Neural progenitor cell (in vitro differentiated cells): ENCODE measurements at places on chromosomes 1 and 21. TPM values are rescaled to one million over a fixed set of nuclear protein-coding genes. Genes with fewer than 3 reads are reported as not detected.

Gene FALEC
- total RNA-seq: 0.96 TPM in 1 of 2 replicates, not detected in the other

Gene KRTAP21-2
- not detected in 2 replicates for total RNA-seq

Gene TIE1
- 0.21 and 0.25 TPM in 2 replicates for total RNA-seq

Gene RNU1-1
- total RNA-seq: under 0.01 TPM in 2 replicates

DNA sequence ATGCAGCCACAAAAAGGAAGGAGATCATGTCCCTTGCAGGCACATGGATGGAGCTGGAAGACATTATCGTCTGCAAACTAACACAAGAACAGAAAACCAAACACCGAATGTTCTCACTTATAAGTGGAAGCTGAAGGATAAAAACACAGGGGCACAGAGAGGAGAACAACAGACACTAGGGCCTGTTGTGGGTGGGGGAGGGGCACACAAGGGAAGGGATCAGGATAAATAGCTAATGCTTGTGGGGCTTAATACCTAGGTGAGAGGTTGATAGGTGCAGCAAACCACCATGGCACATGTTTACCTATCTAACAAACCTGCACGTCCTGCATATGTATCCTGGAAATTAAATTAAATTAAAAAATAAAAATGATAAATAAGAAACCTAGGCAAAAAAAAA, 969.9 kb downstream of the TTLL7 start:
- no peak overlapping the region for H3K4me3 ChIP-seq
- peak; percentile 30 for DNase-seq
- H3K27ac ChIP-seq: no peak overlapping the region
- no peaks in the 10 kb centered on the region for H3K36me3 ChIP-seq

DNA sequence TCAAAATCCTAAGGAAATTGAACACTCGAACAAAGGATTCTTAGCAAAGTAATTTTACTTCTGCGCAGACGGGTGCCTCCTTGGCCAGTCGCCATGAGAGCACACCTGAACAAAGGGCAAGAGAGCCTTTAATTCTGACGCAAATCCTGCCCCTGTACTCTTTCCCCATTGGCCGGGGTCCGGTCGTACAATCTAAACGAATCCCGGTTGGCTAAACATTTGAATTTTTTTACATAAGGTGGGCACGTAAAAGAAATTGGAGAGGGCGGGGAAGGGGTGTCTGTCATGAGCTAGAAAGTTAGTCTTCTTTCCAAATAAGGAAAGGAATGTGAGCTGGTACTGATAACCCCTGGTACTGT, 8.2 kb upstream of the IL22RA1 start:
- H3K4me1 ChIP-seq: peaks cover 24% of the 10 kb centered on the region
- peak; percentile 92 for DNase-seq
- H3K4me3 ChIP-seq: peak overlapping the region; percentile 50

DNA sequence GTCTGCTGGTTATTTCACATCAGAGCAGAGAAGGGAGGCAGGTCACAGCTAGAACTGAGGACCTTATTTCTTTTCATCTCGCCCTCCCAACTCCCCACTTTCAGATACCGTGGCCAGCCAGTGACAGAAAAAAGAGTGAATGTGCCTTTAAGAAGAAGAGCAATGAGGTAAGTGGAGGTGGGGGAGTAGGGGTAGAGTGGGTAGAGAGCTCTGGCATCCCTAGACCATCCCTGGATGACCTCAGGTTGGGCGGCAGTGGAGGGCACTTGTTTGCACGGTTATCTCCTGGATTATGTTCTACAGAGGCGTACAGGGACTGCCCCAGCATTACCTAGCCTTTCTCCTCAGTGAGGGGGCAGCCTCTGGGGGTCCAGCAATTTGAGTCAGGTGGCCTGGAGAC, 4.6 kb downstream of the SEMA4A start:
- H3K27ac ChIP-seq: no peak overlapping the region
- H3K27me3 ChIP-seq: peaks cover 7% of the 10 kb centered on the region
- no peaks in the 10 kb centered on the region for H3K36me3 ChIP-seq
- peaks cover 5% of the 10 kb centered on the region for H3K4me1 ChIP-seq
- DNase-seq: no peak

DNA sequence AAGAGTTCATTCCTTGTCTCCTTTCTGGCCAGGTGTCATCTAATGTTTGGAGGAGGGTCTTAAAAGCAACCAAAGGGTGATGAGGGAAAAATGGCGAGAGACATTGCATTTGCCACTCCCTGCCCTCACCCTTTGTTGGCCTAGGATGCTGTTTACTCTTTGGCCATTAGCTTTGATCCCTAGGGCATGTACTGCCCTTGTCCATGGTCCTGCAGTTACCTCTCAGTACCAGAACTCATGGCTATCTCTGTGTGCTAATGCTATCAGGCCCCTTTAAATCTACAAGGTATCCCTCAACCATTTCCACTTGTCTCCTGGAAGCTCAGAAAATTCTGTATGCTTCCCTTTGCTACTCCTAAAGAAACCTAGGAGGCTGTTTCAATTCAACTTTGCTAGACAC, 424.8 kb upstream of the PLXNA2 start:
- H3K27me3 ChIP-seq: no peaks in the 10 kb centered on the region
- H3K4me3 ChIP-seq: no peak overlapping the region
- DNase-seq: peak; percentile 44
- H3K36me3 ChIP-seq: no peaks in the 10 kb centered on the region

DNA sequence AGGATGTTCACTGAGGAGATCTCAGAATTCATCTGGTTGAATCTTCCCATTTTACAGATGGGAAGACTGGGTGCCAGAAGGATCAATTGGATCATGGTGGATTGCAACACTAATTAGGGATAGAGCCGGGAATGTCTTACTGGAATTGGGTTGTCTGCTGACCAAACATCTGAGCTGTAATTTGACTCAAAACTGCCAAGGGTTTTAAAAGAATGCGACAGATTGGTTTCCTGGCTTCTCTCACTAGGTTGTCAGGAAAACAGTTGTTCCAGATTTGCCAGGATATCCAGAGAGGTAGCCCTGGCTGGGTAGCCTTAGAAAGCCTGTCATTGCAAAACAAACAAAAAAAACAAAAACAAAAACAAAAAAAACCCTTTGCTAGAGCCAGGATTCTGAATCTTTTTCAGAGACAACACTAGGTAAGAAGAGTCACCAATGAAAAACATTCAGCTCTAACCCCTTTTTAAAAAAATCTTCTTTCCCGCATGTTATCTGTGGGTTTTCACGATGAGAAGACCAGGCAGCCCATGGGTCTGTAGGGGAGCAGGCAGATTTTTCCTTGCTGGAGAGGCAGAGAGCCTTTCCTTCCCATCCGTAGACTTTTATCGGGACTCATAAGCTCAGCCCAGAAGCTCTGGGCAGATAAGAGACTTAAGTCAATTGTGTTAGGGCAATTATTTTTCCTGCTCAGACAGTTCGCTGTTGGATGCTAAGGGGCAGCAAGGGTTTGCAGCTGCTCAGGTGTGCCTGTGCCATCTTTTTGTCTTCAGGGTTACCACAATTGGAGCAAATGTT, 418.9 kb downstream of the PRDM2 start:
- no peaks in the 10 kb centered on the region for H3K27me3 ChIP-seq
- no peaks in the 10 kb centered on the region for H3K4me1 ChIP-seq

DNA sequence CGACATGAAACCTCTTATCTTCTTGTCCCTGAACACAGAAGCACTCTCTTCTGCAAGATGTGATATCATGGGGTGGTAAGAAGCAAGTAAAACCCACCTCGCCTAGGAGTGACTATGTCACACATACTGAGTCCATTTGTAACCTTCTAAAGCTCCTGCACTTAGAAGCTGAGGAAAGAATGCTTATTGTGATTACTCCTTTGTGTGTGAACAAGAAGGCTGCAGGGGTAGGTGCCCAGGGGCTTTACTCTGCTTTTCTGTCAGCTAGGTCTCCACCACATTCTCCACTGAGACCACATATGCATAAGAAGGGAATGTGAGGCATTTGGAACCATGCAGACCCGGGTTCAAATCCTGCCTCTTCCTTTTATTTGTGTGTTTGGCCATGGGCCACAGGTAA, 144.3 kb downstream of the DMRTA2 start:
- H3K27me3 ChIP-seq: no peaks in the 10 kb centered on the region
- H3K4me3 ChIP-seq: no peak overlapping the region
- H3K36me3 ChIP-seq: no peaks in the 10 kb centered on the region
- no peak for DNase-seq
- no peaks in the 10 kb centered on the region for H3K4me1 ChIP-seq
- no peak overlapping the region for H3K27ac ChIP-seq

DNA sequence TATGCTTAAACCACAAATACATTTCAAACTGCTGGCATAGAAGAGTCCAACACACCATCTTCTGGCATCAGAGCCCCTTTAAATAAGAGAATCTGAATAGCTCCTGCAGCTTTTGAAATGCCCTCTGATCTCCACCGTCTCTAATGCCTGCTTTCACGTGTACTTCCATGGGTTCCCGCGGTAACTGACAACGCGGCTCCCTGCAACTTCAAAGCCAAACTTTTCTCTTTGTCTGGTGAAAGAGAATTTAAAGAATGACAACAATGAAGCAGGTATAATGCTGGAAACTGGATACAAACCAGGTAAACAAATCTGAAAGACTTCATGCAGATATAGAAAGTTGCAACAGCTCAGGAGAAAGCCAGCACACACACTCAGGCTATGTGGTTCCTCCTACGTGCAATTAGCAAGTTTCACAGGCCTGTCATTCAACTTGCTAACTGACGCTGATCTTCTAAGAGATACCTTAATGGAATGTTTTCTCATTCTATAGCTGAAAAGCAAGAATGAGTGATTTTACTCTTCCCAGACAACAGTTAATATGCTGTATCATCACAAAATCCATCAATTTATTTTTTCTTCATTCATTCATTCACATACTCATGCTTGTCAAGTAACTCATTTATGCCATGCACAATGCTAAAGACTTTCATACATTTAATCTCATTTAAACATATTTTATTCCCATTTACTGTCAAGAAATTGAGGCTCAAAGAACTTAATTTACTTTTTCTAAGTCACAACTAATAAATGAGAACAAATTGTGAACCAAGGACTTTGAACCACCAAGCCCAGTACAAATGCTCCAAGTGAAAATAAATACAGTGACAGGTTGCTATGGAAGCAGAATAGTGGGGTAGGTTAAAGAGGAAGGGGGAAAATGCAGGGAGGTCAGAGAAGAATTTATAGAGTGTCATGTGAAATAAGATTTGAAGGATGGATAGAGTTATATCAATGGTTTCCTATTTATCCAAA, 202.7 kb upstream of the SNX7 start:
- no peak overlapping the region for H3K27ac ChIP-seq
- no peak overlapping the region for H3K4me3 ChIP-seq
- peak; percentile 20 for DNase-seq
- no peaks in the 10 kb centered on the region for H3K27me3 ChIP-seq
- H3K36me3 ChIP-seq: no peaks in the 10 kb centered on the region

- H3K4me1 ChIP-seq: peaks cover 19% of the 10 kb centered on the region
- no peak for DNase-seq
- H3K36me3 ChIP-seq: no peaks in the 10 kb centered on the region
These were observed 19.8 kb upstream of the CLSTN1 start for GRCh38 chr1:9843576-9843945.

GRCh38 chr1:174890024-174890423, 109.7 kb upstream of the CACYBP start:
- peaks cover 8% of the 10 kb centered on the region for H3K4me1 ChIP-seq
- DNase-seq: no peak
- no peak overlapping the region for H3K4me3 ChIP-seq
- H3K27ac ChIP-seq: no peak overlapping the region

DNA sequence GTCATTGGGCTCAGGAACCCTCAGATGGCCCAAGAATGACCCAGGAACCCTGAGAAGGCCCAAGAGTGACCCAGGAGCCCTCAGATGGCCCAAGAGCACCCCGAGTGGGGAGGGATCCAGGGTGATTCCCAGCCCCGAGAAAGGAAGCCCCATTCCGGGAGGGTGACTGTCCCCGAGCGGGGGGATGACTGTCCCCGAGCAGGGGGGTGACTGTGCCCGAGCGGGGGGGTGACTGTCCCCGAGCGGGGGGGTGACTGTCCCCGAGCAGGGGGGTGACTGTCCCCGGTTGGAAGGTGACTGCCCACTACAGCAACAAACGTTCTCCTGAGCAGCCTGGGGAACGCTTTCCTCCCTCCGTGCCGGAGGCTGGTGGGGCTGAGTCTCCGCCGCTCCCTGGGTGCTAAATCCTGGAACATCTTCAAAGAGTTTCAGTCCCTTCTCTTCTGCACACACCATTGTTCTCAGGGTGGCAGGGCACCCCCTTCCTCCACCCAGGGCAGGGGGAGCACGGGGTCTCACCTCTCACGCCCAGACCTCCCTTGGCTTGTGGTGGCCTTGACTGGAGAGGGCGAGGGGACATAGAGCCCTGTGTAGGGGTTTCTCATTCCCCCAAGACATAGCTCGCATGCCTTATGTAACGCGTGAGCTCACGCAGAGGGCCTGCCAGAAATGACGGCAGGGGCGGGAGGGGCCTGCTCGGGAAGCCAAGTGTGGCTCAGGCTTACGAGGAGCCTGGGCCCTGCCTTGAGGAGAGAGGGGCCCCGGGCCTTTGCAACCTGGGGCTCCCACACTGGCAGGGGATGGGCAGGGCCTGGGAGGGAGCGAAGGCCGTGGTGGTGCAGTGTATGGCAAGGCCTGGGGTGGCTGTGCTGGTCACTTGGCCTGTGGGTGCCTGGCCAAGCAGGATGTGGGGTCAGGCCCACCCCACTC, 14.3 kb upstream of the SKI start:
- no peak overlapping the region for H3K27ac ChIP-seq
- H3K36me3 ChIP-seq: no peaks in the 10 kb centered on the region
- no peaks in the 10 kb centered on the region for H3K27me3 ChIP-seq
- no peak overlapping the region for H3K4me3 ChIP-seq
- peaks cover 25% of the 10 kb centered on the region for H3K4me1 ChIP-seq
